ENCODE measurements at places on chromosomes 13 and 19.

DNA sequence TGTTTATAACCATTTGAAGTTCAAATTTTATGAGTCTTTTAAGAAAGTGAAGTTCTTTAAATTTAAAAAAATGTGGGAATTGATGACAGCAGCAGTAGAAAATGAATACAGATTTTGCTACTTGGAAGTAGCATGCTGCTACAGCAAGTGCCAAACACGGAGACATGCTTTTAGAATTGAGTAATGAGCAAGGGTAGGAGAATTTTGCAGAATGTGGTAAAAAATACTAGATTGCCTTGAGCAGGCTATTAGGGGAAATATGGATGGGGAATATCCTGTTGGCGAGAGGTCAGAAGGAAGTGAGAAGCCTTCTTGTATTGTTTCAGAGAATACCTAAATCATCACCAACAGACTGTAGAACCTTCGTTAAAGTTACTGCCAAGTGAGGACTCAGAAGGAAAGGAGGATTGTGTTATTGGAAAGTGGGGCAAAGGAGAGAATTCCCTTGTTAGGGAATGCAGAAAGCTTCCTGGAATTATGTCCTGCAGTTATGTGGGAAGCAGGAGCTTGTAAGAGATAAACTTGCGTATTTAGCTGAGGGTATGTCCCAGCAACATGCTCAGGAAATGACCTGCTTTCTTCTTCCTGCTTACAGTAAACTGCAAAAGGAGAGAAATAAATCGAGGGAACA, 32.4 kb upstream of the OXGR1 start:
- no peaks in the 10 kb centered on the region for H3K36me3 ChIP-seq
- DNase-seq = no peak
- no peaks in the 10 kb centered on the region for H3K4me1 ChIP-seq
- H3K27me3 ChIP-seq = peaks cover 14% of the 10 kb centered on the region
- no peak overlapping the region for H3K27ac ChIP-seq

DNA sequence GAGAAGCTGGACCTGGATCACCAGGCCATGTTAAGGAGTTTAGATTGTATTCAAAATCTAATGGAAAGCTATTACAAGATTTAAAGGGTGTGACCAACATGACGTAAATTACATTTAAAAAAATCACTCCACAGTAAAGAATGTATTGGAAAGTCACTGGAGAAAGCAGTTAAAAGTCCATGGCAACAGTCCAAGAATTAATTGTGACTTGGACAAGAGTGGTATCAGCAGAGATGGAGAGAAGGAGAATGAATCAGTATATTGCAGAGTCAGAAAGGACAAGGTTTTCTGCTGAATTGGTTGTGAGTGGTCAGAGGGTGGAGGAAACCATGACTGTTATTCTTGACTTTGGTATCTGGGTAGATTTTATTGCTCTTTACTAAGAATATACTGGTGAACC, 535.1 kb upstream of the SLITRK1 start:
- no peak overlapping the region for H3K4me3 ChIP-seq
- no peak overlapping the region for H3K27ac ChIP-seq
- no peaks in the 10 kb centered on the region for H3K36me3 ChIP-seq
- no peaks in the 10 kb centered on the region for H3K4me1 ChIP-seq

DNA sequence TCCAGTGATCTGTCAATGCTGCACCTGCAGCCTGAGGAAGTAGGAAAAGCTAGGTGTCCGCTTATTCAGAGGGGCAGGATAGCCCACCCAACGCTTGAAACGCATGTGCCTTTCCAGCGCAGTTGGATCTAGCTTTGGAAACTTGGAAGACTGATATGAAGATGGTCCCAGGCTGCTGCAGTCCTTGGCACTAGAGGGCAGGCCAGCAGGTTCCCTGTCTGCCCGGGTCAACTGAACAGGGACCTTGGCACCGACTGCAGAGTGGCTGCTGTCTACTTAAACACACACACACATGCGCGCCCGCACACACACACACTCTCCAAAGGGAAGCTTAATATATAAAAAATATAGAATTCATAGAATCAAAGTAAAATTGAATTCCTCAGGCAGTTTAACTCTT, 100.0 kb downstream of the TSHZ3 start:
- DNase-seq = no peak
- H3K36me3 ChIP-seq = no peaks in the 10 kb centered on the region
- H3K4me1 ChIP-seq = no peaks in the 10 kb centered on the region
- H3K4me3 ChIP-seq = no peak overlapping the region
- no peaks in the 10 kb centered on the region for H3K27me3 ChIP-seq
- no peak overlapping the region for H3K27ac ChIP-seq

DNA sequence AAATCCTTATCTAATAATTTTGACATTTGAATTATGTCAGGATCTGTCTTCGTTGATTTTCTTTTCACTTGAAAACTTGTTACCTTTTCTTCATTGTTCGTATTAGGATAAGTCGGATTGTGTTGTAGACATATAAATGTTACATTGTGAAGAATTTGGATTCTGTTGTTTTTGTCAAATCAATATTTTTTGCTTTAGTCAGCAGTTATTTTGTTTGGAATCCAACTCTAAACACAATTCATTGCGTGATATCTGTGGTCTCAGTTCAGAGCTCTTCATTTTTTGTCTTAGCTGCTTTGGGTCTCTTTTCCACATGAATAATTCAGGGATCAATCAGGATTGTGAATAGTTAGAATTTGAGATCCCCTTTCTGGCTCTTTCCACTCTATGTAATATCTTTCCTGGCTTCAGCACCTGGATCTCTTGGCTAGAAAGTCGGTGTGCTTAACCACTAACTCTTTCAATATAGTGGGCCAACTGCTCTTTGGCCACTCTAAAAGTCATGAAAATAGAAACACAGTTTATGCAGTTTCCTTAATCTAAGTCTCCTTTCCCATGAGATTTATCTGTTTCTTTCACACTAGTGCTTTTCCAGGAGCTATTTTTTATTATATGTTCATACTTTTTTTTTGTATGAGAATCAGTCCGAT, 2494.2 kb upstream of the PCDH20 start:
- DNase-seq = no peak
- H3K36me3 ChIP-seq = no peaks in the 10 kb centered on the region
- H3K27me3 ChIP-seq = no peaks in the 10 kb centered on the region
- H3K4me3 ChIP-seq = no peak overlapping the region
- H3K4me1 ChIP-seq = no peaks in the 10 kb centered on the region
- no peak overlapping the region for H3K27ac ChIP-seq

- H3K27ac ChIP-seq = no peak overlapping the region
- H3K4me1 ChIP-seq = peaks cover 81% of the 10 kb centered on the region
- no peak overlapping the region for H3K4me3 ChIP-seq
- DNase-seq = no peak
Measured at GRCh38 chr13:114062754-114063153, 69.7 kb downstream of the RASA3 start.

GRCh38 chr13:78036841-78037240, 118.2 kb upstream of the EDNRB start:
- H3K27ac ChIP-seq = no peak overlapping the region
- no peak for DNase-seq
- no peaks in the 10 kb centered on the region for H3K36me3 ChIP-seq
- H3K4me3 ChIP-seq = no peak overlapping the region
- H3K4me1 ChIP-seq = no peaks in the 10 kb centered on the region
- H3K27me3 ChIP-seq = no peaks in the 10 kb centered on the region

DNA sequence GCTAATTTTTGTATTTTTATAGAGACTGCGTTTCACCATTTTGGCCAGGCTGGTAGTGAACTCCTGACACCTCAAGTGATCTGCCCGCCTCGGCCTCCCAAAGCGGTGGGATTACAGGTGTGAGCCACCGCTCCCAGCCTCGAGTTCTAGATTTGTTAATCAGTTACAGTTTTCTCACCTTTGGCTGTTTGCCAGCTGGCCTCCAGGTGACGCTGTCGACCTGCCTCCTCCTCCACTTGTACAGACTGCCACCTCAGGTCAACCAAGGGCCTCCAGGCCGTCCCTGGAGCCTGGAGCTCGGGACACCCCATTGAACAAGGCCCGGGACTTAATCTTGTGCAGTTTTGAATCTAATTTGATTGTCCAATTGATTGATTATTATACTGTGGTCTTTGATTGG, 45.5 kb downstream of the IER2 start:
- no peaks in the 10 kb centered on the region for H3K36me3 ChIP-seq
- no peaks in the 10 kb centered on the region for H3K27me3 ChIP-seq
- peaks cover 48% of the 10 kb centered on the region for H3K4me1 ChIP-seq
- peak; percentile 75 for DNase-seq

DNA sequence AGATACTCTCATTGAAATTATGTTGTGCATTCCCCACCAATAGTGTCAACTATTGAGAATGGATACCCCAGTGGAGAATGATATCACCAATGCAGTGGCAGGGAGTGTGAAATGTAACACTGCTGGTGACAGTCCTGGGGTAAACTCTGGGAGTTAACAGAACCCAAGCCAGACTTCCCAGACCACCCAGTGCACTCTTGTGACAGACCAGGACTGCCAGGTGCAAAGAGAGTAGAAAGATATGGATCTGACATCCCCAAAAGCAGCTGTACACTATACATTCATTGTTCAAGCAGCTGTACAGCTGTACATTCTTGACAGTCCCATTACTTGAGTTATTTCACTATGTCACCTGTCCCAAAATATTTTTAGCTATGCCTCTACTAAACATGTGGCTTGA, 886.6 kb downstream of the DIAPH3 start:
- no peaks in the 10 kb centered on the region for H3K4me1 ChIP-seq
- no peak overlapping the region for H3K27ac ChIP-seq
- H3K4me3 ChIP-seq = no peak overlapping the region
- no peaks in the 10 kb centered on the region for H3K36me3 ChIP-seq
- DNase-seq = no peak
- H3K27me3 ChIP-seq = no peaks in the 10 kb centered on the region

- no peaks in the 10 kb centered on the region for H3K36me3 ChIP-seq
- no peaks in the 10 kb centered on the region for H3K27me3 ChIP-seq
- no peak for DNase-seq
- H3K4me3 ChIP-seq = no peak overlapping the region
- no peak overlapping the region for H3K27ac ChIP-seq
- no peaks in the 10 kb centered on the region for H3K4me1 ChIP-seq
Measured at GRCh38 chr13:86554066-86554465, 754.8 kb upstream of the SLITRK6 start.

DNA sequence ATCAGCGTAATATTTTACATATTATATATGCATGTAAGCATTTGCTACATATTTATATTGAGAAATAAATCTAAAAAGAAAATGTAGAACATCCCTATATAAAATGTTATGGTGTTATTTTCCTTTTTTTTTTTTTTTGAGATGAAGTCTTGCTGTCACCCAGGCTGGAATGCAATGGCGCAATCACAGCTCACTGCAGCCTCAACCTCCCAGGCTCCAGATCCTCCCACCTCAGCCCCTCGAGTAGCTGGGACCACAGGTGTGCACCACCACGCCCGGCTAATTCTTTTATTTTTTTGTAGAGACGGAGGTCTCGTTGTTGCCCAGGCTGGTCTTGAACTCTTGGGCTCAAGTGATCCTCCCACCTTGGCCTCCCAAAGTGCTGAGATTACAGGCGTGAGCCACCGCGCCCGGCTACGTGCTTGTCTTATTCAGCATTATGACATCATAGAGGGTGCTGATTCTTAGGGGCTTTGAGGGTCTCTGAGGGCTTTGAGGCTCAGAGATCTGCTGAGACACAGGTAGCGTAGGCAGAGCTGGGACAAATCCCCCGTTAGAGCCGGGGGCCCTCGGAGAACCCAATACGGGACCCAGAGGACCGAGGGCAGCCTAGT, 101.9 kb downstream of the GADD45B start:
- no peak overlapping the region for H3K27ac ChIP-seq
- H3K27me3 ChIP-seq = peaks cover 5% of the 10 kb centered on the region
- no peak overlapping the region for H3K4me3 ChIP-seq
- H3K36me3 ChIP-seq = no peaks in the 10 kb centered on the region
- H3K4me1 ChIP-seq = peaks cover 12% of the 10 kb centered on the region

DNA sequence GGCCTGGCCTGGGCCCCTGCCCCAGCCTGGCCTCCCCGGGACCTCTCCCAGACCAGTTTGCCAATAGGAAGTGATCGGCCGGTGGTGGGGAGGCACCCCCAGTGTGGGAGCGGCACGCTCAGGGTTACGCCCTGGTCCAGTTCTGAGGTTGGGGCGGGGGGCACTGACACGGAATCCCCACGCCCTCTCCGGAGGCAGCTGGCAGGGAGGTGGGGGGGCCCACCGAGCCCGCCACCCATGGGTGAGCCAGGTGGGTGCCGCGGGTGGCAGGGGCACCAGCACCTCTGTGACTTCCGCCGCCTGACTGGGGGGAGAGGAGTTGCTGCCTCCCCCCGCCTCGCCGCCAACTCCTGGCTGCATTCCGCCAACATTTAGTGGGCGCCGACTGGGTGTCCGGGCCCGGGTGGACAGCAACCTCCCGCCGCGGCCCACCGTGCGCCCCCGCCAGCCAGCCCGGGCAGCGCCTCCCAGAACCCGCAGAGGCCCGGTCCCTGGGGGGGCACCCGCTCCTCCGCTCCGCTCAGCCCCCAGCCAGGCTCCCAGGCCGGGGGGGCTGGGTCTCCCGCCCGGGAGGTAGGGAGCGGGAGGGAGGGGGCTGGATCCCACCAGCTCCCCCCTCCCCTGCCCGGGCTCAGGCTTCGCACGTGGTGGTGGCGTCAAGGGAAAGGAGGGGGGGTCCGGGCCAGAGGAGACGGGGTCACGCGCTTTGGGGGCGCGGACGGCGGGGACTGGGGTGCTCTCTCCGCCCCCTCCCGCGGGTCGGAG, 2.0 kb downstream of the ZBTB7A start:
- peak; percentile 54 for DNase-seq
- H3K27ac ChIP-seq = peak overlapping the region; percentile 80
- peak overlapping the region; percentile 65 for H3K4me3 ChIP-seq
- H3K4me1 ChIP-seq = peaks cover 70% of the 10 kb centered on the region
- H3K27me3 ChIP-seq = no peaks in the 10 kb centered on the region

- no peak overlapping the region for H3K27ac ChIP-seq
- no peaks in the 10 kb centered on the region for H3K4me1 ChIP-seq
- no peaks in the 10 kb centered on the region for H3K36me3 ChIP-seq
- no peaks in the 10 kb centered on the region for H3K27me3 ChIP-seq
Measured at GRCh38 chr13:58343076-58343475, 711.5 kb downstream of the PCDH17 start.

DNA sequence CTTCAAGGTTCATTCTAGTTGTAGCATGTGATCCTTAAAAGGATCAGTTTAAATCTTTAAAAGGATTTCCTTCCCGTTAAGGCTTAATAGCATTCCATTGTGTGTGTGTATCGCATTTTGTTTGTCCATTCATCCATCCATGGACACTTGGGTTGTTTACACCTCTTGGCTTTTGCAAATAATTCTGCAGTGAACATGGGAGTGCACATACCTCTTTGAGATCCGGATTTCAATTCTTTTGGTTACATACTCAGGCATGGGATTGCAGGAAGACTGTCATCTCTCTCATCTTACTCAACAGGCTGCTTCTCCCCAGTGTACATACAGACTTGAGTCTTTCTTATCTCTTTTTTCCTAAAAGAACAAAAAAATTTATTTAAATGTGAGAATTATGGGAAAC, 1.2 kb downstream of the RNF113B start:
- H3K4me3 ChIP-seq = no peak overlapping the region
- H3K27me3 ChIP-seq = no peaks in the 10 kb centered on the region
- H3K36me3 ChIP-seq = no peaks in the 10 kb centered on the region
- H3K4me1 ChIP-seq = no peaks in the 10 kb centered on the region

Measured in CD4-positive, alpha-beta T cell (primary cell).